ENCODE measurements at places on chromosomes 11 and 22.

DNA sequence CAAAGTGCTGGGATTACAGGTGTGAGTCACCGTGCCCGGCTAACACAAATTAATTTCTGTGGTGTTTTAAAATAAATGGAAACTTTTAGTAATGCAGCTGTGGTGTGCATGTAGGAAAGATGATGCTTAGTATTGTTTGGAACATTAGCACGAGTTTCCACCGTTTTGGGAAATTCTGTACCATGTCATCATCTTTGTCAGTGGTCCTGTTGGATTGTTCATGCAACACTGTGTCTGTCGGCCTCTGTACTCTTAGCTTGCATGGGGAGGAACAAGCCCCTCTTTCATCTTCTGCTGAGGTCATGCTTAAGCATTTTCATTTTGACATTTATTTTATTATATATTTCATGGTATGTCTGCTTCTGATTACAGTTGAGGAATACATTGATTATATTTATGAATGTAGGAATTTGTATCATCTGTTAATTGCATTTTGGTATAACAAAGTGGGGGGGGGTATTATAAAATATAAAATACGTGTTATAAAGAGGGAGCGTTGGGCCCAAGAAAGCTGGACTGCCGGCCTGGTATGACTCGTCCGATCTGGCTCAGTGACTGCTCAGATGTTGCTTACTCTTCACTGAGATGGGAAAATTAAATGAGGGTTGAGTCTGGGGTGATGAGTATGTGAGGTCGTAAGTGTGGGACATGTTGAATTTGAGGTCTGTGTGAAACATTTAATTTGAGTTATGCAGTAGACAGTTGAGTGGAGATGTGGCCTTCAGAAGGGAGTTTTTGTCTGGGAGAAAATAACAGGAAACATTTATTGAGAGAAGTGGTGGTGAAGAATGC lies 28.7 kb downstream of the CECR2 start:
- no peak for DNase-seq

DNA sequence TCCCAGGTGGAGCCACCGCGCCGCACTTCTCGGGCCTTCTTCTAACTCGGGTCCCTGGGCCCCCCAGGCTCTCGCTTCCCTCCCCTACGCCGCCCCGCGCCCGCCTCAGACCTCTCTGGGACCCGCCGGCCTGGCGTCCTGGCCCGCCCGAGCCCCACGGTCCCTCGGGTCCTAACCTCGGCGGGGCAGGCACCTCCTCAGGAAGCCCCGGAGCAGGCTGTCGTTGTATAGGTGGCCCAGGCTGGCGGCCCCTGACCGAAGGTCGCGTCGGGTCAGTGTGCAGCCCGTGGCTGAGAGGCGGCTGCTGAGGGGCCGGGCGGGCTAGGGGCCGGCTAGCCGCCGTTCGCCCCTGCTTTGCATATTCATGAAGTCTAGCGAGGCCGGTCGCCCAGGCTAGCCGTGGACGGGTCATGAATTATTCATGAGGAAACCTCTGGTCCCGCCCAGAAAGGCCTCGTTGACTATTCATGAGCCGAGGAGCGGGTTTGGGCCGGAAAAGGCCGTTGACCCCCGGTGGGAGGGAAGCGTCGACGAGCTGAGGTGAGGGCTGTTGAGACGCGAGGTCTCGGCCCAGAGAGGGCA lies at the start of gene HORMAD2:
HORMAD2 (plus strand) TSS at position 513 of the 582 bp plus-strand sequence. CDS start 13,489 bp downstream, outside the sequence.
- no peak for DNase-seq

GRCh38 chr22:46686221-46687047 lies 51.6 kb downstream of the CERK start:
- no peak for DNase-seq

DNA sequence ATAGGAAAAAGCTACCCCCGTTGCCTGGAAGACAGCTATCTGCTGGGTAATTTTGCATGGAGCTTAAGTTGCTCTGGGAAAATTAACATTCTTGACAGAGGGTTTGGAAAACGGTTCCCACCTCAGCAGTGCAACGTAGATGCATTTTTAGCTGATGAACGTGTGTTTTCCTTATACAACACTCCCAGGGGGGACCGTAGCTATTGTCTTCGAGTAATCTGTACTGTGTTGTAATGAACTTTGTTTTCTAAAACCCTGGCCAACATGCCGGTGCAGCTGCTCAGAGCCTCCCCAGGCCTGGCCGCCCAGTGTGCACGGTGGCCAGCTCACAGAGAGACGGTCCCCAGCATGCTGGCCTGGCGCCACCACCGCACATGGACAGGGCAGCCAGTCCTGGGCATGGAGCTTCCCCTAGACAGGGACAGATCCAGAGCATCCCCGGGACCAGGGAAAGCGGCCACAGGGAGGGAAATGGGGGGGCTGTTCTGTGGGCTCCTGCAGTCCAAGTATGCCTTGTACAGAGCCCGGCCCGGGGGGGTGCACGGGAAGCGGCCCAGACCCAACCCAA lies 2.2 kb downstream of the TNNT3 start:
- DNase-seq, result no peak

DNA sequence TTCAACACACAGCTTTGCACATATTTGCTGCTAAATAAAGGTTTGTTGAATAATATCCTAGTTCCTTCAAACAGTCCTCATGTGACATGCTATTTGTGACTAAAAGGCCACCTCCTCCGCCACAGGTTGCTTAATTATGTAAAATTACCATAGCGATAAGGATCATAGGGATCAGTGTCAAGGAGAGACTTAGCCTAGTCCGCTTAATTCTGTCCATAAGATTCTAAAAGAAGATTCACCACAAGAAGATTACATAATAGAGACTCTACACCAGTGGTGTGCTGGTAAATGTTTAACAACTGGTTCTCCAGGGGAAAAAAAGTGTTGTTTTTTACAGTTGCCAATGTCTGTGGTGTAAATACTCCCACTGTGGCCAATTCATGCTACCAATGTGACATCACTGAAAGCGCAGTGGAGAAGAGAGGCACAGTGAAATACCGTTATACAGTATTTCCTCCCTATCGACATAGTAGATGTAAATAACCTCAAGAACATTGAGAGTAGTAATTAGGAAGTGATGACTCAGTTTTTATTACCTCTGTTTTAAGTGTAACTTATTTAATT lies 4.2 kb upstream of the CHRDL2 start:
- DNase-seq, result no peak

DNA sequence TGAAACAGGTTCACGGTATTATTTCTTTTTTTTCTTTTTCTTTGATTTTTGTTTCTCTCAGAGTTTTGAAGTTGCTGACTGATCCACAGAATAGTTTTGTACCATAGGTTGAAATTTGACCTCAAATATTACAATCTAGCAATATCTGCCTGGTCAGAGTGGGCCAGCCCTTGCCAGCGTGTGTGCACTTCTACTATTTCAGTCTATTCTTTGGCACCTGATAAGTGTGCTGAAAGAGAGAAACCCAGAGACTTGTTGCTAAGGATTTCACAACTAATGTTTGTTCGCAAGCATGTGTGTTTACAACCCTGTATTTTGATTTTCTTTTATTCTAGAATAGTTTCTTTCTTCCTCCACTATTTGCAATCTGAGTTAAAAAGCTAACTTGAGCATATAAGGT lies 1125.2 kb upstream of the CNTN5 start:
- no peak for DNase-seq

- DNase-seq, result no peak
Measured at GRCh38 chr11:114713756-114714155, 35.4 kb downstream of the NXPE2 start.

GRCh38 chr22:46031066-46031465 lies 54.1 kb upstream of the WNT7B start:
- no peak for DNase-seq

DNA sequence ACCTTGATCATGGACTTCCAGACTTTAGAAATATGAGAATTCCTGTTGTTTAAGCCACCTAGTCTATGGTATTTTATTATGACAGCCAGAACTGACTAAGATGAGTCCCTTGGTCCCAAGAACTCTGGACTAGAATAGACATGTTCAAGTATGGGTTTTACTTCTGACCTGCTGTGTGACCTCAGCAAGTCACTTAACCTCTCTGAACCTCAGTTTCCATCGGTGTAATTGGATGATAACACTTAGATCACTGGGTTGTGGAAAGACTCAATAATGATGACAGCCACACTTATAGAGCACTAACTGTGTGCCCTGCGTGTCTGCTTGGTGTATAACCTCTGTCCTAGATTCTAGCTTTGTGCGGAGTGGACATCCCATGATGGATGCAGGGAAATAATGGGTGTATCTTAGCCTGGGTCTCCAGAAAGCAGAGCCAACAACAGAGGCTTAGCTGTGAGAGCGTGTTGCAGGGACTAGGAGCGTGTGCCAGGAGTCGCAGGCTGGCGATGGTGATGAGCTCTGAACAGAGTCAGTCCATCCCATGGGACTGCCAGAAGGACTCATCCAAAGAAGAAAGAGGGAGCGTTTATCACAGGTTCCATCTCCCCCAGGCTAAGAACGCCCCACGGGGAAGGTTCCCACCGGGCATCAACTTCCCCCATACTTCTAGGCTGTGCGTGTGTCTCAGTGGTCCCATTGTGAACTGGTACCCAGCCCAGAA lies 93.2 kb upstream of the TP53I11 start:
- no peak for DNase-seq

GRCh38 chr11:64230985-64231365 lies 627 bp downstream of the DNAJC4 start:
- DNase-seq, result no peak

DNA sequence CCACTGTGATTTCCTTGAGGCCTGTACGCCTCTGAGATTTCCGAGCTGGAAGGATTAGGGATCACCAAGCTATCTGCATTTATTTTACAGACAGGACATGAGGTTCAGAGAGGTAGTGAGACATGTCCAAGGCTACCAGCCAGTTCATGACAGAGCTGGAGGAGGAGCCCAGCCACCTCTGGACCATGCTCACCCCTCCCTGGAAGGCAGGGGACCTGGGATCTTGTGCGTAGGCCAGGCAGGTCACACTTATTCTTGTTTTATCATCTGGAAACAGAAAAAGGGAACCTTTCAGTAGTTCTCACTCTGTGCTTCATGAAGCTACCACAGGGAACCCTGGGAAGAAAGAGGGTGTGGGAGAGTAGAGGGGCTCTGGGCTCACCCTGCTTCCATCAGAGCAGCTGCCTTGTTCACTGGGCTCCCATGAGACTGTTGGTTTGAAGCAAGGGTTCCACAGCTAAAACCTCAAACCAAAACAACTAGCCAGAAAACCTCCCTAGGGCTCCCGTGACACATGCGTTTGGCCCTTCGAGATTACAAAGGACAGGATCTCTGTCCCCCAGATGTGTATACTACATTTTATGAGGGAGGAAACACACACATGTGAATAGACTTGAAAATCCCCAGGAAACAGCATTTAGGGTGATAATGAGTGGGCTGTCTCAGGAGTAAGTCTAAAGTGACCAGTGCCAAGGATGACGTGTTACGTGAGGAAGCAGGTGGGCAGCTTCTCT lies 106.4 kb downstream of the DSCAML1 start:
- peak; percentile 76 for DNase-seq
